Stimulated activated CD8-positive, alpha-beta memory T cell treated with anti-CD3 and anti-CD28 coated beads, Interleukin-7, amount 100 ng/mL, for 1 hour (primary cell): ENCODE measurements at places on chromosomes 4 and X.

DNA sequence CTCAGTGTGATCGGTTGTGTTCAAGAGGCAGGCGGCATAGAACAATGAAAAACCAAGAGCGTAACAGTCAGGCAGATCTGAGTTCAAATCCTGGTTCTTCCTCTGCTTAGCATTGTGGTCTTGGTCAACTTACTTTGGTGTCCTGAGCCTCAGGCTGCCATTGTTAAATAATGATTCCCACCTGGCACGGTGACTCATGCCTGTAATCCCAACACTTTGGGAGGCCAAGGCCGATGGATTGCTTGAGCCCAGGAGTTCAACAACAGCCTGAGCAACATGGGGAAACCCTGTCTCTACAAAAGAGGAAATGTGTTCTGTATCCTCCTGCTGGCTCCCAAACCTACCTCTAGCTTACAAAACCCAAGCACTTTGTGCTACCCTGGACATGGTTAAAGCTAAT lies 129.0 kb upstream of the STX18 start:
- no peak for DNase-seq

GRCh38 chr4:56241500-56241899 lies 145.8 kb downstream of the AASDH start:
- no peak for DNase-seq

DNA sequence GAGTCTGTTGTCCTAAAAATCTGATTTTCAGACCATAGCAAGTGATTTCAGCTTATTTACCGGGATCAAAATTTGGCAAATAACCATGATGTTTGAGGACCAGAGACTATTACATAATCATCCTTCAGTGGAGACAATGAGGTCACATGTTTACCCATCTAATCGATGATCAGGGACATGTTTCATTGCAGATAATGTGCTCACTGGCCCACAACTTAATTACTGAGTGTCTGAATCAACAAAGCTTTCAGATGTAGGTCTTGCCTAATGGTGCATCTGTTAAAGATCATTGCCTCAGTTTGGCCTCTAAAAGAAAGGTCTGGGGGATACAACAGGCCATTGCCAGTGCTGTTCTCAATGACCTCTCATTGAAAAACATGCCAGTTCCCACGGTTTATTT lies 42.8 kb upstream of the KLHL34 start:
- DNase-seq: no peak

GRCh38 chr4:21413807-21414370 lies 534.7 kb downstream of the KCNIP4 start:
- no peak for DNase-seq

DNA sequence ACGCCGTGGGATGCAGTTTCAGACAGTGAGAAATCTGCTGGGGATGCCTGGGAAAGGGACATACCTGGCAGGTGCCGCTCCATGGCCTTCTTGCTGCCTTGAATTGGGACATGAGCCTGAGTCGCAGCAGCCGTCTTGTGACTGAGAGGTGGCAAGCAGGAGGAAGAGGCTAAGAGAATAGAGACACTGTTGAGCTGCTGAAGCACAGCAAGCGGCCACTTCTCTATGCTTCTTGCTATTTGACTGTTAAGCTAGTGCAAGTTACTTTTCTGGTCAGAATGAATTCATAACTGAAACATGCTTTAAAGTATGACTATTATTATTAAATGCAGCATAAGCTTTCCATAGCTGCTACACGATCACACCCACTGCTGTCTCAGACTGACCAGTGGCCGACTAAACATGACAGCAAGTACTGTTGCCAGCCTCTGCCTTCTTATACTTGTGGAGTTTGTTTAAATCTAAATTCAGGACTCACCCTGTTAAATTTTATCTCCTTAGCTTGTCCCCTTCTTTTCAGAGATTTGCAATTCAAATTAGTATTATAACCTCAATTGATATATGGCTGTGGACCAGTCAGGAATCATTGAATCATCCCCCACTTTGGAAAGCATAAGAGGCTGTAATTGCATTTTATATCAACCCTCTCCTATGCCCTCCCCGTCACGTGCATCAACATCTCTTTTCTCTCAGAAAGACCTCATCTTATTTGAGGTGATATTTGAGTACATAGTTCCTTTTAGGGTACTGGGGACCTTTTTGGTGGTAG lies 24.8 kb upstream of the ACSL1 start:
- DNase-seq: no peak

- DNase-seq: no peak
These were observed 83.9 kb downstream of the VEGFC start for GRCh38 chr4:176708771-176709311.

GRCh38 chrX:19906293-19906692 lies 18.9 kb upstream of the SH3KBP1 start:
- DNase-seq: no peak

DNA sequence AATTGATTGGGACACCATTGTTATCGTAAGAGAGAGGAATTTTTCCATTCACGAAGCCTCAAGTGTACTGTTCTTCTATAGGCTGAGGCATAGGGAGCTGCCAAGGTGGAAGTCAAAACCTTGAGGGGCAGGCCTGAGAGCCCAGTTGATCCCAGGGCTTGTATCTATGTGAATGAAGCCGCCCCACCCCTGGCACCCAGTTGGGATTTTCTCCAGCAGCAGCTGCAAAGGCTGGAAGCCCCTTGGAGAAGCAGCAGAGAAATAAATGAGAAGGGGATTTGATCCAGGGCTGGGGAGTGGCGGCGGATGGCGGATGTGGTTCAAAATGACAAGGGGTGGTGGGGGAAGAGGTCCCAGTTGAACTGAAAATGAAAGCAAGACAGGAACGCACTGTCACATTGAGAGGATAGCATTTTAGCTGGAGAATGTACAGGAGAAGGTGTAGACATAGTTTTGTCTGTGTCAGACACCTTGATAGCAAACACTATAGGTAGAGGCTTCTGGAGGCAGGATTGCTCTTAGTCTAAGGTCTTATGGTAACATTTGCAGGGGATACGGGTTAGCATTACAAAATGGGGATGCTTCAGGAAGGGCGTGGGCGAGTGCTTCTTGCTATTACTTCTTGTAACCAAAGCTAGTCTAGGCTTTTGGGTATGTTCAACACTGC lies 32.6 kb downstream of the DOCK11 start:
- DNase-seq: no peak

- no peak for DNase-seq
These were observed 449.8 kb downstream of the C4orf33 start for GRCh38 chr4:129545599-129546278.

DNA sequence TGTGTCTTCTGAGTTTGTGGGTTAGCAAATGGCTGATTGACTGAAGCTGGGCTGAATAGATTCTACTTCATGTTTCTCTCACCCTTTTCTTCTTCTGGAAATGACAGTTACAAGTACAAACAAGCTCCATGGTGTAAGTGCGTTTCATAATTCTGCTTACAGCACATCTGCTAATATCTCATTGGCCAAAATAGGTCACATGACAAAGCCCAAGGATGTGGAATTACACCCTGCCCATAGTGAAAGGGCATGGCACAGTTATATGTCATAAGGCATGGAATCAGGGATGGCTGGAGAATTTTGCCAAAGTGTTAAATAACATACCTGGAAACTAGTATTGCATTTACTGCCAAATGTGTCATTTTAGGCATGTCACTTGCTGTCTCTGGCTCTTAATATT lies 327.2 kb downstream of the NKX6-1 start:
- no peak for DNase-seq

- DNase-seq: no peak
These were observed 74.3 kb upstream of the TEX13D start for GRCh38 chrX:124257924-124258702.

DNA sequence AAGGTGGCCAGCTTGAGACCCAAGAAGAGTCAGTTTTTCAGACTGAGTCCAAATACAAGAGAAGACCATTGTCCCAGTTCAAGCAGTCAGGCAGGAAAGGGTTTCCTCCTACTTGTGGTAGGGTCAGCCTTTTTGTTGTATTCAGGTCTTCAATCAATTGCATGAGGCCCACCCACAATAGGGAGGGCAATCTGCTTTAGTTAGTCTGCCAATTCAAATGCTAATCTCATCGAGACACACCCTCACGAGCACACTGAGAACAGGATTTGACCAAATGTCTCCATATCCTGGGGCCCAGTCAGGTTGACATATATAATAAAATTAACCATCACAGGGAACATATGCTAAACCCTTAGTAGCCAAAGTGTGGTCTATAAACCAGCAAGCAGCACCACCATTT lies 75.3 kb upstream of the FRMPD3 start:
- no peak for DNase-seq

GRCh38 chr4:62618042-62618441 lies 1417.9 kb downstream of the ADGRL3 start:
- DNase-seq: no peak

- no peak for DNase-seq
These were observed 192.9 kb downstream of the ARHGAP10 start for GRCh38 chr4:147924604-147925412.
